ENCODE measurements at places on chromosomes 2 and 18.

- DNase-seq: no peak
These were observed 9.6 kb downstream of the IFIH1 start for GRCh38 chr2:162308747-162309503.

- no peak for DNase-seq
These were observed 79.1 kb upstream of the ZFP36L2 start for GRCh38 chr2:43305517-43305916.

DNA sequence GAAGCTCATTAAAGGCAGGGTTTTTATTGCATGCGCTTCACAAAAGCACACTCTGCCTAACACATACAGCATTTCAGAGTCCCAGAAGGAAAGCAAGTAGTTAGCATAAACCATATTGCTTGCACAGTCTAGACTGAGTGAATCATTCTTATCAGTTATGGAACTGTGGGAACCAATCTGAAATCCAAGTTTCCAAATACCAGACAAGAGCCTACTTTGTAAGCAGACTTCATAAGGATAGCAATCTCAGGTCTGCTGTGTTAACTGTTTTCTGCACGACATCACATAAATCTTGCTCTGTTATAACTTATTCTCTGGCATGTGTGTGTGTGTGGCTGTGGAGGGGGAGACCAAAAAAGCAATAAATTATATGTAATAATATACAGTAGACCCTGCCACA is 608.1 kb upstream of the REG3G start:
- DNase-seq: peak; percentile 11

GRCh38 chr2:9060819-9061218 is 57.3 kb upstream of the MBOAT2 start:
- no peak for DNase-seq

- DNase-seq: no peak
These were observed 318.5 kb upstream of the MC4R start for GRCh38 chr18:60691061-60691460.

- peak; percentile 89 for DNase-seq
These were observed 155.1 kb upstream of the RASGRP3 start for GRCh38 chr2:33321236-33321771.

- peak; percentile 26 for DNase-seq
These were observed 371.8 kb upstream of the SLC14A2 start for GRCh38 chr18:45243340-45244110.

GRCh38 chr2:75569546-75569945 is 8.8 kb upstream of the EVA1A start:
- no peak for DNase-seq

- peak; percentile 72 for DNase-seq
These were observed 16.2 kb upstream of the ZNF512 start for GRCh38 chr2:27566628-27567027.

DNA sequence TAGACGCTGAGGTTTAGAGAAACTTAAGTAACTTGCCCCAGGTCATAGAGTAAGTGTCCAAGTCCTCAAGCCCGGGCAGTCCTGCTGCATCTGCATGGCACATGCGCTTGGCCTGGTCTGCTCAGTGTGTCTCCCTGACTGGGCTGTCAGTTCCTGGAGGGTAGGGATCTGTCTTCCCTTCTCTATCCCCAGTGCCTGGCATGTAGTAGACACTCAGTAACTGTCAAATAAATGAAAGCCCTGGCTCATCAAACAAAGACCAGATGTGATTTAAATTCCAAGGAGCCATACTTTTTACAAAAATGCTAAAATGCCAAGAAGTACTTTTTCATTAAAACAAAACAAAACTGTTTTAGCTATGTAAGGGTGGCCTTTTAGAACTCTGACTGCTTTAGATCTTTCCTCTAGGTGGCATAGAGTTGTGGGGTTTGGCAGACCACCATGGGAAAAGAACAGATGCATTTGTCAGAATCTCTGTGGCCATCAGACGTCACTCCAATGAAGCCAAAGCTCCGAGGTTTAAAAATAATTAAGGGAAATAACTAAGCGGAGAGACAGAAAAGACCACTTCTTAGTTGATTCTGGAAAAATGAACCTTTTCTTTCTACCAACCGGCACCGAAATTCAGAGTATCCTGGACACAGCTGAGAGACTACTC is 34.0 kb downstream of the EPAS1 start:
- peak; percentile 39 for DNase-seq

DNA sequence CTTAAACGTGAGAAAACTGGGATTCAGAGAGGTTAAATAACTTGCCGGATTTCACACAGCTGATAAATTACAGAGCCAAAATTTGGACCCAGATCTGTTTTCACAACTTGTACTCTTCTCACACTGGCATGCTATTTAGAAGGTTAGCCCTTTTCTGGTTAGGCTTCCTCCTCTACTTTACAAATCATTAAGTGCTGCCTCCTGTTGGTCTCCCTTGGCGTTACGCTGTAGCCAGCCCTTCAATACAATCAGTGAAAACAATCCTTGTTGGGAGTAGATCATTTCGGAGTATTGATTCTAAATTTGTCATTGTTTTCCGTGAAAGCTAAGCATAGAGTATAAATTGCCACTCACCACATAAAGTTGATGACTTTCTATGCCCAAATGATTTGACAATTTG is 153.5 kb downstream of the ARHGAP15 start:
- no peak for DNase-seq

- no peak for DNase-seq
These were observed 6.9 kb downstream of the ACYP2 start for GRCh38 chr2:54122171-54122935.

- peak; percentile 49 for DNase-seq
These were observed 16.8 kb upstream of the LYPD6 start for GRCh38 chr2:149313512-149313972.

DNA sequence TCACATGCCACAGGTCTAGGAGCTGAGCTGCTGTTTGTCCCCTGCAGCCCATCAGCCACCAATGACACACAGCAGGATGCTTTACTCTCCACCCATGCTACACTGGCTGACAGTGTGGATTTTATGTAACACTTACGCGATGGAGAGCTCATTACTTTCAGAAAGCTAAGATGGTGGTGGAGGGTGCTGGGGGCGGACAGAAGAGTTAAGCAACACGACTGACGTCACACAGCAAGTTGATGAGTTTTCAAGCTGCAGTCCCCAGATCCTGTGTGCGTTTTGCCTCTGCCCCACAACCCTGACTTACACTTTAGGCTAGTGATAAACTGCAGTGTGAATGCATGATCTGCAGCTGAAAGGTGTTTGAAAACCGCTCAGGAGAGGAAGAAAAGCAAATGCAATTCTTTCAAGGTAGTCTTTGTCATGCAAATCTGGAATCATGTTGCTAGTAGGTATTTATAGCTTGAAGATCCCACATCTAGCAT is 42.4 kb downstream of the MRPS5 start:
- no peak for DNase-seq

GRCh38 chr18:77052983-77053309 is 79.6 kb downstream of the MBP start:
- DNase-seq: no peak

DNA sequence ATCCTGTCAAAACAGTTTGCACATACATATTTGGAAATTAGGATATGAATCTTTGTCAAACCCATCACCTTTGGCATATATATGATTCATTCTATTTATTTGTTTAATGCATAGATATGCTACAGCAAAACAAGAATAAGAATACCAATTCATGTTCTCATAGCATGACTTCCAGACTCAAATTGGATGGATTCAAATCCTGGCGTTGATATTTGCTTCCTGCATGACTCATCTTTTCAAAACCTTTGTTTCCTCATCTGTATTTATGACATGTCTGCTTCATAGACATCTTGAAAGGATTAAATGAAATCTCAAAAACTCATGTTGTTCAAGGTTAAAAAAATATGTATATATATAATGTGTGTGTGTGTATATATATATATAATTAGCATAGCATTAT is 261.3 kb downstream of the MBD5 start:
- DNase-seq: peak; percentile 62

GRCh38 chr2:230742781-230743180 is 30.1 kb downstream of the CAB39 start:
- DNase-seq: no peak

DNA sequence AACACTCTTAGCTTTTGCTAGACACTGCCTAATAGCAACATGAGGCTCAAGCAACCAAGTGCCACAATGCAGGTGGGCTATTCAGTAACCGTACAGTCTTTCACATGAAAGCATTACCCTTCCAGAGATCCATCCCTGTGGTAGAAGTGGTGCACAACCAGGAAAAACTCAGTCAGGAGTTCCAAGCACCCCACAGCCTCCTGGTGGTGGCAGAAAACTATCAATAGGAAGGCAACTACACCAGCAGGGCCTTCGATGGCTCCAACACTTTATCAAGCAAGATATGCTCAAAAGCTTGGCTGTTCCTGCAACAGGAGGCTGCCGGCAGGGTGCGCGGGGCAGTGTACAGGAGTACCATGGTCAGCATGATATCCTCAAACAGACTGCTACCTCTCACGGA is 176.1 kb upstream of the DLGAP1 start:
- DNase-seq: no peak

GRCh38 chr18:41959045-41959444 is 4.0 kb downstream of the PIK3C3 start:
- DNase-seq: no peak

DNA sequence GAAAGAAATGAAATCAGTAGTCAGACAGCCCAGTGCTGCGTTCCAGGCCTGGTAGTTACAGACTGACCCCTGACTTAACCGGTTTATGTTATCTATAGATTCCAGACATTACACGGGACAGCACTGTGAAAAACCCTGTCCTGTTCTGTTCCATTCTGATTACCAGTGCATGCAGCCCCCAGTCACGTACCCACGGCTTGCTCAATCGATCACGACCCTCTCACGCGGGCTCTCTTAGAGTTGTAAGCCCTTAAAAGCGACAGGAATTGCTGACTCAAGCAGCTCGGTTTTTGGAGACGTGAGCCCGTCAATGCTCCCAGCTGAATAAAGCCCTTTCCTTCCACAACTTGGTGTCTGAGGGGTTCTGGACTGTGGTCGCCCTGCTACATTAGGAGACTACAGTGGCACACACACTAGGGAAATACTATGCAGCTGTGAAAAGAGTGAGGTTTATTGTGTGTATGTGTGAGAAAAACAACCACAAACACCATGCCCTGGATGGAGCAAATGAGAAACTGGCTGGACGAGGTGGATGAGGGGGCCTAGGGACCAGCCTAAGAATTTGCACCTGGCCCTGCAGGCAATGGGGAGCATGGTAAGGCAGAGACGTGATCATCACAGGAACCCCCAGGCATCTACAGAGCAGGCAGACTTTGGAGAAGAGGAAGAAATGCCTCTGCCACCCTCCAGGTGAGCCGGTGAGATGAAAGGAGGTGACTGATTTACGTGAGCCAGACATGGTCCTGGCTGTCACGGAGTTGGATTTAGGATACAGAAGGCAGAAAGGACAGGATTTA is 49.1 kb upstream of the SEMA4C start:
- DNase-seq: no peak

DNA sequence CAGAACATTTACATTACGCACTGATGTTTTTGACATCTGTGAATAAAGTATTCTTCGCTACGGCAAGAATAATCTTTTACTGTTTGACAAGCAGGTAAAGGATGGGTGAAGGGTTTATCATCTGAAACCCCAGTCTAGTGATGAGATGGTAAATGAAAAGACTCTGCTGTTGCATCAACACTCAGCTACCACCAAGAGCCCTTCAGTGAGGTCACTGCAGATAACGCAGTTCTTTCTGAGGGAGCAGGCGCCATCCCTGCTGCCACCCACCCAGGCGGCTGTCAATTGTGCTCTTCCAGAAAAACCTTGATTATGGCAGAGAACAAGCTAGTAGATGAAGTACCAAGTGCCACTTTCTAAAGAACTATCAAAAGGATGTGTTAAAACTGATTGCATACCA is 58.7 kb downstream of the ABCG8 start:
- no peak for DNase-seq

DNA sequence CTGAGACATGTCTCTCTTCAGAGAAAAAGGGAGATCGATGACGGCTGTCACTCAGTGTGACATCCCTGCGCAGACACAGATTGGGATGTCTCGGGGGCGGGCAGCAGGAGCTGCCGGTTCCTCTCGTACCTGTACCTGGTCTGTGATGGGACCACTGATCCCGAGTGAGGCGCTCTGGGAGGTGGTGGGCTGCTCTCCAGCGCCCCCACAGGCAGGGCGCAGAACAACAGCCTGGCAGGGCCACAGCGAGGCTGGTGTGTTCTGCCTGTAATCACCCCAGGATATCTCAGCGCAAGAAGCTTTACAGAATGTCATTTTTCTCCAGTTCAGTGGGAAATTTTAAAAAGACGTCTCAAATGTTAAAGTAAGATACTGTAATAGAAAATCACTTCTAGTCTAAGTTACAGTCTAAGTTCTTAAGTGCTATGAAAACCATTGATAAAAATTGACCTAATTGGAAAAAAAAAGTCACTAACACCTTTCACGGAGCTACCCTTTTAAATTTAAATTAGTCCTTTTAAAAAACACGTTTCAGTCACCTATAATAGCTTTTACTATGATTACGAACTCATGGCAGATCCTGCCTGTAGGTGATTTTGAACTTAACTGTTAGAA is 189.8 kb downstream of the SNTG2 start:
- no peak for DNase-seq

DNA sequence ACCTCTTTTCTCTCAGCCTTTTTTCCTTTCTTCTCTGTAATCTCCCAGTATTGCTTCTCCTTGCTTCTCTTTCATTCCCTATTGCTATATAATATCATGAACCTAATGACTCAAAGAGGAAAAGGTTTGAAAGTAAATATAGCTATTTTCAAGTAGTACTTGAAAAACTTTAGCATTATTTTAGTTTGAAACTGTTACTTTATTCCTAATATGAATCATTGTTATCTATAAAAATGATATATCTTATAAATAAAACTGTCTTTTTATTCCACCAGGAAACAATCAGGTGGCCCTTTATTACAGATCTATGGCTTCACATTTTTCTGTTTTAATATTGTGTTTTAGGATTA is 311 bp upstream of the SCN1A start:
- no peak for DNase-seq

DNA sequence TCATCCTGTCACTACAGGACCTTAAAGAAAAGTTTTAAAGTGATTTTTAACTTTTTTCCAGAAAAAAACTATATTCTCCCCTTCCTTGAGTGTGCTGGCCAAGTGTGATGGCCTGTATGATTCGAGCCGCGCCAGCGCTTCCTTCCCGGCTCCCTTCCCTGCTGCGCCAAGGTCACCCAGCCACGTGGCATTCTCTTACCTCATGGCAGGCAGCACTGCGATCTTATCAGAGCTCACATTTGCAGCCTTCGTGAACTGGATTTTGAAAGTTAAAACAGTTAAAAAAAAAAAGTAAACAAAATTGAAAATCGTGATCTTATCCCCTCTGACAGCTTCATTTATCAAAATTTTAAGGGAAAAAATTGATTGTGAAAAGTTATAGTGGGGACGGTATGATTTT is 279.8 kb downstream of the PTGR3 start:
- DNase-seq: no peak

- no peak for DNase-seq
These were observed 149.5 kb downstream of the SPP2 start for GRCh38 chr2:234199996-234200395.

GRCh38 chr18:74623047-74623816 is 25.6 kb downstream of the ZNF407 start:
- DNase-seq: no peak

GRCh38 chr18:38362286-38362792 is 796.7 kb upstream of the CELF4 start:
- no peak for DNase-seq

DNA sequence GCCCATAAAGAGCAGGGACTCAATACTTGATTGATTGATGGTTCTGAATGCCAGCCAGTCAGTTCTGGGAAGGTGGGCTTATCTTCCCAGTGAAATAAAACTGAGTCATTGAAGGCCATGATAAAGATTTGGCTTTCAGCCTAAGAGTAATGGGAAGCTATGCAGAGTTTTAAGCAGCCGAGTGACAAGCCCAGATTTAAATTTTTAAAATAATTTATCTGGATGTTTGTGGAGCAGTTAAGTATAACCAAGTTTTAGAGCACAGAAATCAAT is 122.8 kb downstream of the RAPGEF4 start:
- DNase-seq: peak; percentile 18

GRCh38 chr2:86229221-86229620 is 30.0 kb downstream of the MRPL35 start:
- DNase-seq: no peak
